ENCODE measurements at places on chromosomes 6 and 20.
A peak's percentile ranks its signal among the peaks of the same experiment; 100 is the strongest.

- no peak for DNase-seq
These were observed 732.2 kb downstream of the CBLN4 start for GRCh38 chr20:55273149-55273548.

- no peak for DNase-seq
These were observed 26.6 kb downstream of the HDGFL1 start for GRCh38 chr6:22596011-22596410.

GRCh38 chr6:39198528-39198927 lies 30.7 kb downstream of the KCNK5 start:
- DNase-seq, result no peak

DNA sequence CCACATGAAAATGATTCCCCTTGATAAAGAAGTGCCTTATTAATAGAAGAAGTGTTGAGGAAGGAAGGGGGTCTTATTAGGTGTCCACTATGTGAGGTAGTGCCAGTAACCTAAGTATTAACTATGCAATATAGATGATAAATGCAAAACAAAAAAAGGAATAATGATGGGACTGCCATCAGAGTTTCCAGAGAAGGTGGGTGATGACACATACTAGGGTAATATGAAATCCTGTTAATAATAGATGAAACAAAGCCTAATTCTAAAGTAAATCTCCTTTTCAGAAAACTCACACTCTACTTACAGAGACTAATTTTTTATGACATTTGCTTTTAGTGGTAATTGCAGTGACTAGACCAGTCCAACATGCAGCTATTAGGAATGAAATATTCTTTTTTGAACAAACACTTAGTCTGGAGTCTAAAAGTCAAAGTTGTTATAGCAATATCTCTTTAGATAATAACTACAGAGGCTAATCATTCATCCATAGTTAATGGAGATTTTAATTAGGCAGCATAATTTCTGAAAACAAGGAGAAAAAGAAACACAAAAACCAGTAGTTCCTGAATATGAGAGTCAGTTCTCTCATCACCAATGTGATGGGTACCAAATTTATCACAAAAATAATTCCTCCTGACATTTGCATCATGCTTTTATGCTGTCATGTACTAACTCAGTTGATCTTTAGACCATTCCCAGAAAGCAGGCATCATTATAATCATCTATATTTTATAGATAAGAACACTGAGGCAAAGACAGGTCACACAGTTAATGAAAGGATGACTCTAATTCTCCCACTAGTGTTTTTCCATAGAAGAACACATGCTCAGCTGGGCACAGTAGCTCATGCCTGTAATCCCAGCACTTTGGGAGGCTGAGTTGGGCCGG lies 208.8 kb upstream of the ARG1 start:
- no peak for DNase-seq

- no peak for DNase-seq
These were observed 545 bp downstream of the SLC35D3 start for GRCh38 chr6:136922685-136923006.

DNA sequence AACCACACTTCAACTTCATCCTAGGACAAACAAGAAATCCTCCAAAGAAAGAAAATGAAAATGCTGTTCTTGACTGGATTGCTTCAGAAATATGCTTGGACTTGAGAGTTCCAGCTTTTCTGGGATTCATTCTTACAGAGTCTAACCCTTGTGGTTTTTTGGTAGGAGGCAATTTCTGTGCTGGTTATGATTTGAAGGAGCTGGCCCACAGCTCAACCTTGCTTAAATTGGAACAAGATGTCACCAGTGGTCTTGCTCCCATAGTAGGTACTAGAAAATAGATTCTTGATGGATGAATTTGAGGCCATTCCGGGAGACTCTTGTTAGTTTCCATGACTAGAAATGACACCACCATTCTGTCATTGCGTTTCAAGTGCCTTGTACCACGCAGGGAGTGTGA lies 54.3 kb upstream of the BMP6 start:
- DNase-seq, result no peak

GRCh38 chr6:149580880-149581279 lies 14.7 kb downstream of the GINM1 start:
- no peak for DNase-seq

DNA sequence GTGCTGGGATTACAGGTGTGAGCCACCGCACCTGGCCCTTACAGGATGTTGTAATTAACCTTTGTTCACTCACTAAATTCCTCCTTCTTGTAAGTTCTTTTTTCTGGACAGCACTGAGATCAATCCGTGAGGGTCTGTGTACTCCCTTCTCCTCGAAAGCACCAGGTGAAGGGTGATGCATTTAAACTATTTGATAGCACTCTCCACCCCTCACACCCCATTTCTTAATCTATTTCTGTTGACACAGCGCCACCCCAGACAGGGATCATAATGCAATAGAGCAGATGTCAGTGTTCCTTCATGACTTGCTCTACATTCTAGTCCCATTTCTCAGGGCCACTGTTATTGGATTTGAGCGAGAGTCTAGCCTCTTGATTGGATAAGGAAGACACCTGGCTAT lies 46.3 kb downstream of the PPP1R14C start:
- DNase-seq, result no peak

GRCh38 chr6:15668918-15669317 lies 6.1 kb upstream of the DTNBP1 start:
- no peak for DNase-seq

DNA sequence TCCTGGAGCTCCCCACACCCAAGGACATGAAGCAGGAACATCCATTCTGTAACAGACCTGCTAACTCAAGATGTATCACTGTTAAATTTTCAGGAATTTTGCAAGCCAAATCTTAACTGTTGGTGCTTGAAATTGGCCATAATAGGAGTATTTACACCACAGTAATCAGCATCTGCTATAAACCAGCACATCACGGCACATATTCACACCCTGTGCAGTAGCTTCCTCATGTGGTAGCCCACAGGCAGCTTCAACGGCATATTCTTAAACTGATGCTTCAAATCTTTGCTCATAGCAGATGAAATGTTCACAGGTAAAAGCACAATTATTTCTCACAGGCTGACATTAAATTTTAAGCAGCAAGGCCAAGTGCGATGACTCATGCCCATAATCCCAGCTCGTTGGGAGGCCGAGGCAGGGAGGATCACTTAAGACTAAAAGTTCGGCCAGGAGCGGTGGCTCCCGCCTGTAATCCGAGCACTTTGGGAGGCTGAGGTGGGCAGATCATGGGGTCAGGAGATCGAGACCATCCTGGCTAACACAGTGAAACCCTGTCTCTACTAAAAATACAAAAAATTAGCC lies 43.5 kb upstream of the LYRM2 start:
- no peak for DNase-seq

GRCh38 chr6:119148825-119149525 lies 70.5 kb upstream of the FAM184A start:
- peak; percentile 39 for DNase-seq

Measured in body of pancreas (tissue), 4 donors.